ENCODE measurements at places on chromosomes 7 and 10. TPM values are rescaled to one million over a fixed set of nuclear protein-coding genes. Genes with fewer than 3 reads are reported as not detected.

The INMT gene
- total RNA-seq, result 0.08 TPM

- H3K36me3 ChIP-seq, result no peaks in the 10 kb centered on the region
- H3K27me3 ChIP-seq, result no peaks in the 10 kb centered on the region
- DNase-seq, result no peak
- H3K4me3 ChIP-seq, result no peak overlapping the region
- no peaks in the 10 kb centered on the region for H3K4me1 ChIP-seq
- no peak overlapping the region for H3K27ac ChIP-seq
Observed at GRCh38 chr10:62681211-62681940, 123.1 kb upstream of the ADO start.

DNA sequence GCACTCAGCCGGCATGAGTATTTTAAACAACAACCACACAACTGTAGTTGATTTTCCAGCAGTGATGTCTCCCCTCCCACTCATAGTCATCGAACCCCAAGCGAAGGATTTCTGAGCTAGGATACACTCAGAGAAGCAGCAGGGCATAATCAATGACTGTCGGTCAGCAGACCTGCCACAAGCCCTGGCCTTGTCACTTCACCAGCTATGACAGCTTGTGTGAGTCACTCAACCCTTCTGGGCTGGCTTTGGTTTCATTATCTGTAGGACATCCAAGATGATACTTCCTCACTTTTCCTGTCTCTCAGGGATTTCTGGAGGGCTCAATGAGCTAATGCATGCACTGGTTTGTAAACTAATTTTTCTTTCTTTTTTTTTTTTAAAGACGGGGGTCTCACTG lies 22.0 kb upstream of the UBE3C start:
- H3K27ac ChIP-seq, result no peak overlapping the region
- no peaks in the 10 kb centered on the region for H3K4me1 ChIP-seq
- H3K27me3 ChIP-seq, result peaks cover 6% of the 10 kb centered on the region
- no peak for DNase-seq
- H3K36me3 ChIP-seq, result no peaks in the 10 kb centered on the region
- no peak overlapping the region for H3K4me3 ChIP-seq

DNA sequence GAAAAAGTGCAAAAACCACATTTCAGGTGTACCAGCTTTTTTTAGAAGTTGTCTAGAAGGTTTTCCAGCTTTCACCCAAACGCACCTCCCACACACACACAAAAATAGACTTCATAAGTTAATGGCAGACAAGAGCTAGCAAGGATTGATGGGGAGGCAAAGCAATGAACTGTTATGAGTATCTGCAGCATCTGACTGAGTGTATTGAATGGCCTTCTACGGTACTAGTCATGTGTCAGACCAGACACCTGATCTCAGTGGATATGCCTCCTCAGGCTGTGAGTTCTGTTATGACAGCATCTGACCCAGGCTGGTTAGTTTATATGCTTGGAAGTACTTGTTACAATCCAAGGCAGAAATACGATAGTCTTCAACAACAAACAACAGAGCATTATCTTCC lies 406.1 kb upstream of the AUTS2 start:
- no peak for DNase-seq
- no peaks in the 10 kb centered on the region for H3K36me3 ChIP-seq
- H3K4me3 ChIP-seq, result no peak overlapping the region
- H3K27ac ChIP-seq, result no peak overlapping the region

DNA sequence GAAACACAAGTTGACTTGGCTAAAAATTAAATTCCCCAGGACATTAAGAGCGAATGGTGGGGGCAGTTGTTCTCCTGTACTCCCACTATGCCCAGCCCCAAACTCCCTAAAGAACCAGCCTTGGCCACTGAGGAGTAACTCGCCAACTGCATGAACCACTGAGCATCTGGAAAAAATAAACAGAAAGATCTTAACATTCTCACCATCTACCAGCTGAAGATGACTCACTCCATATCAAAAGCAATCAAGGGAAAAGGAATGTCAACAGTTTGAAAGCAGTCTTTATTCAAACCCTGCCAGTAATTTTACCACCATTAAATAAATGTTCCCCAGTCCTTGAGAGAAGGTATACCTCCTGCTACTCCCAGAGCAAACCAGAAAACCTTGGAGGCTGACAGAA lies 45.4 kb downstream of the CTTNBP2 start:
- peak overlapping the region; percentile 27 for H3K27ac ChIP-seq
- H3K4me1 ChIP-seq, result peaks cover 28% of the 10 kb centered on the region
- no peaks in the 10 kb centered on the region for H3K36me3 ChIP-seq
- H3K4me3 ChIP-seq, result no peak overlapping the region
- H3K27me3 ChIP-seq, result no peaks in the 10 kb centered on the region

The GNAI1 gene
- total RNA-seq, result 90.7 TPM

The PCLO gene
- 2.7 TPM for total RNA-seq
